Sciatic nerve (tissue), 2 donors: ENCODE measurements at places on chromosomes 12 and 14. TPM values are rescaled to one million over a fixed set of nuclear protein-coding genes. Genes with fewer than 3 reads are reported as not detected.

DCN gene
- 2,017 TPM for total RNA-seq

ADAMTS20 gene
- not detected for total RNA-seq

PRR4 gene
- total RNA-seq: 9.2 TPM

- no peak for DNase-seq
Observed at GRCh38 chr14:45181806-45182205, 46.1 kb downstream of the FANCM start.

CATSPERB gene
- 0.36 TPM for total RNA-seq

- DNase-seq: no peak
Observed at GRCh38 chr14:100201701-100202100, 37.2 kb upstream of the YY1 start.

MYH6 gene
- not detected for total RNA-seq

DNA sequence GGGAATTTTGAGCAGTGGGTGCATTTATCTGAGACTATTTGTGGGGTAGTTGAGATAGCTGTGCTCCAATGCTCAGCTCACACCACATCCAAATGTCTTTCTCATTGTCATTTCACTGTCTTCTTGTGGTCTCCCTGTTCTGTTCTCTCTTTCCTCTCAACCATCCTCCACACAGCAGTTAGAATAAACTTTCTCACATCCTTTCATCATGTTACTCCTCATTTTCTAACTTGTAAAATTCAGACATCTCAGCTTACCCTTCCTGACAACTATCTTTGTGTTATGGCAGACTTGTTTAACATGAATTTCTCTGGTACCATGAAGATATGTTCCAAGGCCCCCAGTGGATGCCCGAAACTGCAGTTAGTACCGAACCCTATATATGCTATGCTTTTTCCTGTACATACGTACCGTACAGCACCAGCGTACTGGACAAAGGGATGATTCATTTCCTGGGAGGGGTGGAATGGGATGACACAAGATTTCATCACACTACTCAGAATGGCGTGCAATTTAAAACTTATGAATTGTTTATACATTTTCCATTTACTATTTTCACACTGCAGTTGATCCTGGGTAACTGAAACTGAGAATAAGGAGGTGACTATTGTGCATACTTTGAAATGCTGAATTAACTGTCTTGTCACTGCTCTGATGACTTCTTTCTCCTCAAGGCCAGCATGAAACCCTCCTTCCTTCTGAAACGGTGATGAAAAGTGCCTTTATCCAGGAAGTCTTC lies 177.1 kb upstream of the SLC38A2 start:
- no peak for DNase-seq

DNA sequence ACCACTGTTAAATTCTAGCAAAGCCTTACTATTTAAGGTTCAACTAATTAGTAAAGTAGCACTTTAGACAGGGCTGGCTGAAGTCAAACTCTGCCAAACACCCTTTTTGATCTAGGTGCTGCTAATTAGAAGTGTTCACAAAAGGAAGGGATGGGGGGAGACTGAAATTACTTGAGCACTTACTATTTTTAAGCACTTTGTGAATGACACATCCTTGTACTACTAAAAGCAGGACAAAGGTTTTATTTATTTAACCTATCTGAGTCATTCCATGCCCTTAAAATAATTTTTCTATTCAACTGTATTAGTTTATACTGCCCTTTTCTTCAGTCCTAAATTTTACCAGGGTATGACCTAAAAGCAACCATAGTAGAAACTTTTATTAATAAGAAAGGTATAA lies 20.1 kb downstream of the MBIP start:
- no peak for DNase-seq
